ENCODE measurements at places on chromosomes 13 and 19. TPM values are rescaled to one million over a fixed set of nuclear protein-coding genes. Genes with fewer than 3 reads are reported as not detected.

DNA sequence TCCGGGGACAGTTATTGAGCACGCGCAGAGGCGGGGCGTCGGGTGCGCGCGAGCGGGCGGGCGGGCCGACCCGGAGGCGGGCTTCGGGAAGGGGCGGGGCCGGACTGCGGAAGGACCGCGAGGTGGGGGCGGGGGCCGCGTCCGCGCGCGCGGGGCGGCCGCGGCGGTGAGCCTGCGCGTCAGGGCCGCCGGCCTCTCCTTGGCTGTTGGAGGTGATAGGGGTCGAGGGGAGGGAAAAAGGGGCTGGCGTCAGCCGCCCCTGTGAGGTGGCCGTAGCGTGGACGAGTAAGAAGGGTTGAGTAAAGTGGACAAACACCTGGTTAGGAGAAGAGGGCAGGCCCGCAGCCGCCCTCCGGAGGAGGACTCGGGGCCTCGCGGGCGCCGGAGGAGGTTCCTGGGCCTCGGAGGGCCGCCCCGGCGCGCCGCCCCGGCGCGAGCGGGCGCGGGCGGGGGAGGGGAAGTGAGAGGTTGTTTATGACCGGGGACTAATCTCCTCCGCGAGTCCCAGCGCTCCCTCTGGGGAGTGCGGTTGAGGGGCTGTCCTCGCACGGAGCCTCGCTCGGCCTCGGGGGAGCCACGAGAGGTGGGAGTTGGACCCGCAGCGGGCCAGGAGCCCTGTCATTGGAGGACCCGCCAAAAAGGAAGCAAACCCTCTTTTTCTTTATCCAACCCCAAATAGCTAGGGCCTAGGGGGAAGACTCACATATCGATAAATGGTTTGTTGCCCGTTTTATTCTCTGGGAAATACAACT, 547 bp upstream of the INTS6 start:
- no peaks in the 10 kb centered on the region for H3K36me3 ChIP-seq
- H3K27me3 ChIP-seq, result no peaks in the 10 kb centered on the region
- peaks cover 48% of the 10 kb centered on the region for H3K4me1 ChIP-seq
- DNase-seq, result peak; percentile 71
- peak overlapping the region; percentile 96 for H3K27ac ChIP-seq
- peak overlapping the region; percentile 44 for H3K4me3 ChIP-seq

DNA sequence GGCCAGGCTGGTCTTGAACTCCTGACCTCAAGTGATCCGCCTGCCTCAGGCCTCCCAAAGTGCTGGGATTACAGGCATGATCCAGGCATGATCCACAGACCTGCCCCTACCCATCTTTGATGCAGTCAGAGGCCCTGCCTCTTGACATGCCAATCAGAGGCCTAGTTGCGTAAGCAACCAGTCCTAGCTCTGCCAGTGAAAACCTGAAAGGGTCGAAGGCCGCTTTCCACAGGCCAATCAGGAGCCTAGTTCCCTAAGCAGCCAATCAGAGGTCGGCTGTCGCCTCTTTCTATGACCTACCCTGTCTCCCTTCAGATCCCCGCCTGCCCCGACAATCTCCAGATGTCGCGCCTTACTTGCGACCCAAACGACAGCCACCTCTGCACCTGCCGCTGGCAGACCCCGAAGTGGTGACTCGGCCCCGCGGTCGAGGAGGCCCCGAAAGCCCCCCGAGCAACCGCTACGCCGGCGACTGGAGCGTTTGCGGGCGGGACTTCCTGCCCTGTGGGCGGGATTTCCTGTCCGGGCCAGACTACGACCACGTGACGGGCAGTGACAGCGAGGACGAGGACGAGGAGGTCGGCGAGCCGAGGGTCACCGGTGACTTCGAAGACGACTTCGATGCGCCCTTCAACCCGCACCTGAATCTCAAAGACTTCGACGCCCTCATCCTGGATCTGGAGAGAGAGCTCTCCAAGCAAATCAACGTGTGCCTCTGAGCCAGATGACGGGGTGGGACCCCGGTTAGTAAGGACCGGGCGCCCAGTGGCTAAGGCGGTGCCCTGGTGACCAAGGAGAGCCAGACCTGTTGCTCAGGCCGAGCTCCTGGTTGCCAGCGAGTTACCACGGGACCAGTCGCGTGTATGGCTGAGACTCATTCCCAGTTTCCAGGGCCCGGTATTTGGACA, 6.3 kb downstream of the SYDE1 start:
- H3K4me1 ChIP-seq, result no peaks in the 10 kb centered on the region
- H3K27ac ChIP-seq, result no peak overlapping the region
- peaks cover 97% of the 10 kb centered on the region for H3K36me3 ChIP-seq
- H3K4me3 ChIP-seq, result no peak overlapping the region
- no peak for DNase-seq
- H3K27me3 ChIP-seq, result no peaks in the 10 kb centered on the region

DNA sequence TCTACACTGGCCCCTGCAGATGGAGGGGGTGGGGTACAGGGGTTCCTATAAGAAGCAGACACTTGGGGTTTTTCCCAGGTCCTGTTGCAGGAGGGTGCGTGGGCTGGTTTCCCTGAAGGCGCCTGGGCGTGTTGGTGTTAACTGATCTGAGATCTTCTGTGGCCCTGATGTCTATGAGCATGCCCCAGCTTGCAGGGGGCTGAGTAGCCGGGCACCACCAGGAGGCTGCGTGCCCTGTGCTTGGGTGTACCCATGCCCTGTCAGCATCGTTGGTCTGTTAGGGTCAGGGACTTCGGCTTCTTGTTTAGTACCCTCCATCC, 45.3 kb downstream of the CAPN12 start:
- DNase-seq, result no peak
- peaks cover 72% of the 10 kb centered on the region for H3K4me1 ChIP-seq
- peak overlapping the region; percentile 92 for H3K27ac ChIP-seq
- H3K4me3 ChIP-seq, result no peak overlapping the region
- H3K27me3 ChIP-seq, result no peaks in the 10 kb centered on the region

GRCh38 chr19:14102756-14103155, 12.2 kb upstream of the SAMD1 start:
- no peak for DNase-seq
- H3K4me1 ChIP-seq, result no peaks in the 10 kb centered on the region
- no peaks in the 10 kb centered on the region for H3K27me3 ChIP-seq

DNA sequence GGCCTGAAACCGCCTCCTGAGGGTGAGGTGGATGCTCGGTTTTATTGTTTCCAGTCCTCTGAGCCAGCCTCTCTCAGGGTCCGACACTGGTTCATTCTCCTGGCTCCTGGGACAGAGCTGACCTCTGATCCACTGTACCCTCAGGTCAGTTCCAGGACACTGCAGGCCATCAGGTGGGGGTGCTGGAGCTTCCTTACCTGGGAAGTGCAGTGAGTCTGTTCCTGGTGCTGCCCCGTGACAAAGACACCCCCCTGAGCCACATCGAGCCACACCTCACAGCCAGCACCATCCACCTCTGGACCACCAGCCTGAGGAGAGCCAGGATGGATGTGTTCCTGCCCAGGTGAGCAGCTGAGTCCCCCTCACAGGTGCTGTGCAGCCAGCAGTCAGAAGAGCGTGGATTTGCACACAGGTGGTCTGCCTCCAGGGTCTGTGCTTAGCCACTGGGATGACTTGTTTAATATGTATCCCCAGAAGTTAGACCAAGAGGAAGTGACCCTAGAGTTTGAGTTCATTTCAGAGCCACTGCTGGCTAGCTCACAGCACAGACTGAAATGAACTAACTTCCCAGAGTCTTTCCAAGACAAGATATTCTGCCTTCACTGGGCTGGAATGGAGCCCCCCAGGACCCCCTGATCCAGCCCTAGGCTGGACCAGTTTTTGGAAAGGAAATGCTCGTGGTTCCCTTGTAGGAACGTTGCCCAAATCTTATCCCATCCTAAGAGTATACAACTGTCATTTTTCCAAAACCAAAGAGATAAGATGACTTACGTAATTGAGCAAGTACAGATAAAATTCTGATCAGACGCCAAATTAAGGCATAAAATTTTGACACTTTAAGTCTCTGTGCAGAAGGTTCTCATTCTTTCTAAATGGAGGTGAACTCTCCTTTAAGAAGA, 8.8 kb downstream of the SERPINE3 start:
- no peak for DNase-seq
- H3K27me3 ChIP-seq, result no peaks in the 10 kb centered on the region
- no peaks in the 10 kb centered on the region for H3K4me1 ChIP-seq
- H3K27ac ChIP-seq, result no peak overlapping the region

GRCh38 chr19:6736169-6736916, 1.0 kb downstream of the GPR108 start:
- peaks cover 40% of the 10 kb centered on the region for H3K4me1 ChIP-seq
- no peaks in the 10 kb centered on the region for H3K27me3 ChIP-seq
- peak overlapping the region; percentile 97 for H3K27ac ChIP-seq

DNA sequence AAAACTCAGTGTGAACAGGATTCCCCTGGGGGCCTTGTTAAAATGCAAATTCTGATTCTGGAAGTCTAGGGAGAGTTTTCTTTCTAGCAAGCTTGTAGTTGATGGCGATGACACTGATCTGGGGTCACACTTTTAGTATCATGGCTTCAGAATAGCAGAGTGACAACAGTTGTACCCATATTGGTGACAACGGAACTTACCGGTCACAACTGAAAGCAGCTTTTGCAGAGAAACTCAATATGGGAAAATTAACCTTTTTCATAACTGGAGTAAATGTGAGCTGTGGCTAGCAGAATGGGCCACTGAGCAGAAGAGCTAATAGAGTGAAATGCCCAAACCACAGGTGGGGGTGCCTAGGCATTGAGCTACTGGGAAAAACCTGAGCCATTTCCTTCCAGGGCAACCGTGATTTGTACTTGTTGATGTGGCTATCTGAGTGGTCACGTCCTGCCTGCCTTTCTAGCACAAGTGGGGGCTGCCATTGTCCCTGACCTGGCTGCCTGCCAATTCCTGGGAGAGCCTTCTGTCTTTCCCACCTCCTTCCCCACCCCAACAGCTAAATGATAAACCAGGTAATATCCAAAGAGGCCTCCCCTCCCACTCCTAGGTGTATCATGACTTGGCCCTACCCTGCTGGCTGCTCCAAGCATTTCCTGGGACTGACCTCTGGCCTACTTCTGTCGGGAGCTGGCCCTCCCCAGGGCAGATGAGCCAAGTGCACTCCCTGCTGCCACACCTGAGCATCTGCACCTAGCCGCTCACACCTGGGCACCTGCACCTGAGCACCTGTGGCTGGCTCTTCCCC, 1.7 kb upstream of the SLC10A2 start:
- H3K27ac ChIP-seq, result no peak overlapping the region
- H3K36me3 ChIP-seq, result no peaks in the 10 kb centered on the region
- no peaks in the 10 kb centered on the region for H3K4me1 ChIP-seq
- no peak for DNase-seq
- no peak overlapping the region for H3K4me3 ChIP-seq
- H3K27me3 ChIP-seq, result no peaks in the 10 kb centered on the region

DNA sequence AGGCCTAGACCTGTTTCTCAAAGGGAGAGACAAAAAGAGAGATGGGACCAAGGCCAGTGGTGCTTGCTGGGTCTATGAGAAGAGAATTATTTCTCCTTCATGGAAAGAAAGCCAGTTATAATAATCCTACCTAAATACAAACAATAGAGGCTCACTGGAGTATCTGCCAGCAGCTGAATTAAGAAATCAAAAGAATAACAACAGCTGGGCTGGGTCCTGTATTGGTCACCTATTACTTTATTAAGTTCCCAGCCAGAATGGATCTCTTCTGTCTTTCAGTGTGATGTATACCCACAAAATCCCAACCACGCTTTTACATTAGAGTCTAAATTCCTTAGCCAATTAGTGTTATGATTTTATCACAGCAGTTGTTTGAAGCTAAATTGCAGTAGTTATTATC, 297.8 kb upstream of the DACH1 start:
- H3K36me3 ChIP-seq, result no peaks in the 10 kb centered on the region
- H3K27ac ChIP-seq, result no peak overlapping the region
- no peak for DNase-seq
- H3K4me3 ChIP-seq, result no peak overlapping the region

DNA sequence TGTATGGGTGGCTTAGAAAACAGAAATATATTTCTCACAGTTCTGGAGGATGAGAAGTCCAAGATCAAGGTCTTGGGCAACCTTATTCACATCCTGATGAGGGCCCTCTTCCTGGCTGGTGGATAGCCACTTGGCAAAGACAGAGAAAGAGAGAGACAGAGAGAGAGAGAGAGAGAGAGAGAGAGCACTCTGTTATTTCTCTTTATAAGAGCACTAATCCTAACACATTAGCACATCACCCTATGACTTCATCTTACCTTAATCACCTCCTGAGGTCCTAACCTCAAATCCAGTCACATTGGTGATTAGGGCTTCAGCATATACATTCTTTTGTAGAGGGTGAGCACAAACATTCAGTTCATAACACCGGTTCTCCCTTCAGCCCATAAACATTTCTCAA, 430.3 kb downstream of the EFNB2 start:
- H3K27me3 ChIP-seq, result no peaks in the 10 kb centered on the region
- no peak overlapping the region for H3K4me3 ChIP-seq
- no peak overlapping the region for H3K27ac ChIP-seq
- H3K4me1 ChIP-seq, result no peaks in the 10 kb centered on the region

GRCh38 chr19:3852614-3853254, 16.1 kb downstream of the ZFR2 start:
- no peaks in the 10 kb centered on the region for H3K27me3 ChIP-seq
- H3K27ac ChIP-seq, result no peak overlapping the region
- no peaks in the 10 kb centered on the region for H3K4me1 ChIP-seq
- H3K4me3 ChIP-seq, result no peak overlapping the region

DNA sequence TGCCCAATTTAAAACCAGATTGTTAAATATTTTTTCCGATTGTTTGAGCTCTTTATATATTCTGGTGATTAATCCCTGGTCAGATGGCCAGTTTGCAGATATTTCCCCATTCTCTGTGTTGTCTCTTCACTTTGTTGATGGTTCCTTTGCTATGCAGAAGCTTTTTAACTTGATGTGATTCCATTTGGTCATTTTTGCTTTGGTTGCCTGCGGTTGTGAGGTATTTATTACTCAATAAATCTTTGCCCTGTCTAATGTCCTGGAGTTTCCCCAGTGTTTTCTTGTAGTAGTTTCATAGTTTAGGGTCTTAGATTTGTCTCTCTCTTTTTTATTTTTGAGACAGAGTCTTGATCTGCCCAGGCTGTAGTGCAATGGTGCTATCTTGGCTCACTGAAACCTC, 23.8 kb upstream of the LMO7 start:
- H3K36me3 ChIP-seq, result no peaks in the 10 kb centered on the region
- no peaks in the 10 kb centered on the region for H3K4me1 ChIP-seq
- H3K4me3 ChIP-seq, result no peak overlapping the region
- no peak for DNase-seq

GRCh38 chr13:85266331-85266730, 532.9 kb downstream of the SLITRK6 start:
- H3K36me3 ChIP-seq, result no peaks in the 10 kb centered on the region
- no peak overlapping the region for H3K4me3 ChIP-seq
- no peaks in the 10 kb centered on the region for H3K27me3 ChIP-seq
- H3K27ac ChIP-seq, result no peak overlapping the region

- H3K27ac ChIP-seq, result no peak overlapping the region
- H3K36me3 ChIP-seq, result no peaks in the 10 kb centered on the region
- peaks cover 52% of the 10 kb centered on the region for H3K4me1 ChIP-seq
- H3K4me3 ChIP-seq, result no peak overlapping the region
Measured at GRCh38 chr19:50327461-50328223, 1.5 kb downstream of the KCNC3 start.

The CGB8 gene
- total RNA-seq, result not detected

The ANKLE1 gene
- 0.44 TPM for total RNA-seq

The JSRP1 gene
- not detected for total RNA-seq

The FFAR1 gene
- 0.59 TPM for total RNA-seq

The NCAN gene
- total RNA-seq, result not detected

The SHANK1 gene
- total RNA-seq, result 3.3 TPM

The LILRA1 gene
- 1.3 TPM for total RNA-seq

The ANGPTL4 gene
- 256 TPM for total RNA-seq
